Kasumi-1 (cell line): ENCODE measurements at places on chromosomes 11 and 22.

GRCh38 chr11:11083441-11083840 lies 225.6 kb upstream of the ZBED5 start:
- no peak for DNase-seq

DNA sequence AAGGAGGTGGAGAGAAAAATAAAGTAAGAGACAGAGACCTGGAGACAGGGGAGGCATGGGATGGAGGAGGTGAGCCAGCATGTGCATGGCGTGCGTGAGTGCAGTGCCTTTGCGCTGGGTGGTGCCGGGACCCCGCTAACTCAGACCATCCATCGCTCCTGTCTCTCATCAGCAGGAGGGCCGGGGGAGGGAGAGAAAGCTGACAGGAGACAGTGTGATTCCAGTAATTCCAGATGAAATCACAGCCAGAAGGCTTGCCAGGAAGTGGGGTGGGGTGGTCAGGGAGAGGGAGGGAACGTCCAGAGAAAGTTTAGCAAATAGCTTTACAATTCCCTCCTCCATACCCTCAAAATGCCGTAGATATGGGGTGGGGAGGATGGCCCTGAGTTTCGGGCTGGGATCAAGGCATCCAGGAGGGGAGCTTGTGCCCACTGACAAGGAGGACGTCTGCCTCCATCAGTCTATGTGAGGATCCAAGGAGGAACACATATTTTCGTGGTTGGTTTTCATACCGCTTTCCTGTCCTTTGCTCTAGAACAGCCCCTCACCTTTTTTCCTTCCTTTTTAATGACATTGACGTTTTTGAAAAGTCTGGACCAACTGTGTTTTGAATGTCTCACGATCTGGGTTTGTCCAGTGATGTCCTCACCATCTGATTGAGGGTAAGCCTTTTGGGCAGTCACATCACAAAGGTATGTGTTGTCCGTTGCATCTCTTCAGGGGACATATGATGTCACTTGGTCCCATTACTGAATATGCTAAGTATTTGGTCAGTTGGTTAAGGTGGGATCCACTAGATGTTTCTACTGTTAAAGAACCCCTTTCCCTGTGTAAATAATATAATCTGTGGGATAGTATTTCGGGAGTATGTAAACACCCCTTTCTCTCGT lies 567.3 kb downstream of the MIAT start:
- no peak for DNase-seq

DNA sequence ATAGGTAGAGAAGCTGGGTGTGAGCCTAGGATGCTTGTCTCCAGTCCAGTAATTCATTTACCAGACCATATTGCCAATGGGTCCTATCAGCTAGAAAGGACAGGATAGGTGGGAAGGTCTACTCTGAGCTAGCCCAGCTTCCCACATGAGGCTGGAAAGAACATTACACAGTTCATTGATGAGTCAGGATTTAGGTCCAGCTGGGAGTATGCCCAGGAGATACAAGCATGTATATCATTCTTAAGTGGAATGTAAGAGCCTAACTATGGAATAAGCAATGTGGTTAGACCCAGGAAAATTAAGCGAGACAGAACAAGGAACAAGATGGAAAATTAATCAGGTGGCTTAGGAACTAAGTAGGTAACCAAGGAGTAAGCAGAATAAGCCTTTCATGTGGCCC lies 59.0 kb upstream of the TBCEL start:
- no peak for DNase-seq

DNA sequence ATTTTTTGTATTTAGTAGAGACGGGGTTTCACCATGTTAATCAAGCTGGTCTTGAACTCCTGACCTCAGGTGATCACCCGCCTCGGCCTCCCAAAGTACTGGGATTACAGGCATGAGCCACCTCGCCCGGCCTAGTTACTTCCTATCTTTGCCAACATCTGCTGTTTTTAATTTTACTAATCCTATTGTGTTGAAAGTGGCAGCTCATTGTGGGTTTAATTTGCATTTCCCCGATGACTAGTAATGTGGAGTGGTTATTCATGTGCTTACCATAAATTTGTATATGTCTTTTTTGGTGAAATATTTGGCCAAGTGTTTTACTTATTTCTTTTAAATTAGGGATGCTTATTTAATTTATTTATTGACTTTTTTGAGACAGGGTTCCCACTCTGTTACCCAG lies 74.2 kb upstream of the SLC25A18 start:
- no peak for DNase-seq

GRCh38 chr11:128653801-128654231 lies 40.1 kb upstream of the FLI1 start:
- no peak for DNase-seq

- DNase-seq: no peak
Measured at GRCh38 chr11:15651033-15651432, 536.3 kb downstream of the INSC start.

DNA sequence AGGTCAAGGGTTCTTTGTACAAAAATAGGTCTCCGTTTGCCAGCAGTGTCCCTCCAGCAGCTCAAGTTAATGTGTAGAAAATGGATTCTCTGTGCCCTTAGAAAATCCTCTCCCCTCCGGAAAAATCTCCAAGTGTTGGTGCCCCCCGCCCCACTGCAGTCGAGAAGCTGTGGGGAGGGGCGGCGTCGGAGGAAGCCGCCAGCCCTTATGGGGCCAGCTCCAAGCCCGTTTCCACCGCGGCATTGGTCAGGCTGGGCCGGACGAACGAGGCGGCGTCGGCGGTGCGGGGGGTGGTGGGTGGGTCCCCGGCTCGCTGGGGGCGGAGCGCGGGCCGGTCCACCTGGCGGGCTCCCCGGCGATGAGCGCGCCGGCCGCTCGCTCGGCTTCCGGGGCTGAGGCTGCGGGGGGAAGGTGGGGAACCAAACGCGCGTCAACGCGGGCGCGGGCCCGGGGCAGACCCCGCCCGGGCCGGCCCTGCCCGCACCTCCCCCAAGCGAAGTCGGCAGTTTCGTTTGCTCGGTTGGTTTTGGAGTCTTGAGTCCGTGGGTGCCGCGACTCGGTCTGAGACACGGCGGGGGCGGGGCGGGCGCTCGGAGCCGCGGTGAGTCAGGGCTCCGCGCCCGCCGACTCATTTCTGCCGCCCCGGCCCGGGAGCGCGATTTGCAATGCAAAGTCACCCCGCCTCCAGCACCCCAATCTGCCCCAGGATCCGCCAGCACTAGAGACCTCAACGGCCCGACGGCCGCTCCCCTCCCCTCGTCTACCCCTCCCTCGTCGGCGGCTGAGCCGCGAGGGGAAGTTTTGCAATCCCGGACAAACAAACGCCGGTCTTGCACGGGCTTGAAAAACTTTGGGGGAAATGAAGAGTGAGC lies 1.4 kb downstream of the ASCL2 start:
- peak; percentile 10 for DNase-seq
